Stimulated activated naive B cell treated with anti-CD40 and anti-IgM and Interleukin-4, amounts not matched to agents 10 μg/mL and 1 μg/mL and 100 μg/mL, for 72 hours (primary cell): ENCODE measurements at places on chromosomes 3 and 15.

DNA sequence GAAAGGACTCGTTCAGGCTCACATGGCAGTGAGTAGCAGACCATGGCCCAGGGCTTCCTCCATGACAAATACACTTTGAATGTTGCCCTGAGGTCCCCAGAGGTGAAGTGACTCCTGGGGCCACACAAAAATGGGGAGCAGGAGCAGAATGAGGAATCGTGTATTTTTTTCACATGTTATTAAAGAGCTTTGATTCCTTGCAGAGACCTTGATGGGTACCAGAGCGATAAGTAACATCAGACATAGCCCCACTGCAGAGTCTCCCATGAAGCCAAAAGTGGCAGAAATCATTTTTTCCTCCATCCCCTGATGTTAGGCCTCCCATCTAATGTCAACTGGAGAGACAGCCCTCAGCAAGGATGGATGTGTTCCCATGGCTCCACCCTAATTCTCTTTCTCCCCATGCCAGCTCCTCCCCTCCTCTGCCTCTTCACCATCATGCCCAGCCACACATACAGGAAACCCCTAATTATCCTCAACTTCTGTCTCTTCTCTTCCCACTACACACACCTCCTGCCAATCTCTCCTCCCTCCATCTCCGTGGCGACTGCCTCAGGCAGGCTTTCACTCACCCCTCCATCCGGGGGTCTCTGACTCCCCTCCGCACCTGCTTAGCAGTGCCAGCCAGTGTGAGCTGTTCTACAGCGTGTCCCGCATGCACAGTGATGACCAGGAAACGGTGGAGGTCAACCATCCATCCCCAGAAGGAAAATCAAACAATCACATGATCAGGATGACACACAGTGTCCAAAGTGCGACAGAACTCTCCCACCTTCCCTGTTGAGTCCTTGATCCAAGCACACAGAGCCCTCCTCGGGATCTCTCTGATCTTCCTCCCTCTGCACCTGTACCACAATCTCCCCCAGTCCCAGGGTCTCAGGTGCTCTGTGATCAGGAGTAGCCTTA, 7.1 kb upstream of the SSUH2 start:
- DNase-seq, result no peak

- DNase-seq, result peak; percentile 66
Measured at GRCh38 chr15:78000091-78000926, 77.2 kb downstream of the TBC1D2B start.

DNA sequence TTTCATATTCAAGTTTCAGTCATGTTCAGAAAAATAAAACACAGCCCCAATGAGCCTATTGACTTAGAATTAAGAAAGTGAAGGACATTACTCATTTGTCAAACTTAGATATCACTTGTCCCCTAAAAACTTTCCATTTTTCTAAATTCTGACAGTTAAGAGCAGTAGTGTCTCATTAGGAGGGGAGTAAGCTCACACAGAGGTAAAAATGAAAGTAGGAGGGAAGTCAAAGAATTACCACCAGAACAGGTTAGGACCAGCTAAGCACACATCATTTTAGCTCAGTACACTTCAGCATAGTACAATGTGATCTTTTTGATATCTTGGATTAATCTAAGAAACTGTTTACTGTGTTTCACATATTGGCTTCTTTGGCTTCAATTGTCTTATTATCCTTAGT, 64.3 kb downstream of the OSTN start:
- no peak for DNase-seq

DNA sequence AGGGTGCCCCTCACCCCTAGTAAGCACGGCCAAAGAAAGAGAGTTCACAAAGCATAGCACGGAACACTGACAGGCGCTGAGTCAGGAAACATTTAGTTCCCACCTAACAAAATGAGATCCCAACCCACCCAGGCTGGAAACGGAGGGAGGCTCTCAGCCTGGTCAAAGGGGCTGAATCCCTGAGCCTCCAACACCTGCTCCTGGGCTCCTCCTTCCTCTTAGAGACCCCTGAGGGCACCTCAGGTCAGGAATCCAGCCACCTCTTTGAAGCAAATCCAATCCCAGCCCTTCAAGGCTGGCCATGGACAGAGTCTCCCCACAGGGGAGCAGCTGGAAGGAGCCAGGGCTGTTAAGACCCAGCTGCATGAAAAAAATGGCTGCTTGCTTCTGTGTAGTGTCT, 154.4 kb upstream of the HES1 start:
- no peak for DNase-seq

DNA sequence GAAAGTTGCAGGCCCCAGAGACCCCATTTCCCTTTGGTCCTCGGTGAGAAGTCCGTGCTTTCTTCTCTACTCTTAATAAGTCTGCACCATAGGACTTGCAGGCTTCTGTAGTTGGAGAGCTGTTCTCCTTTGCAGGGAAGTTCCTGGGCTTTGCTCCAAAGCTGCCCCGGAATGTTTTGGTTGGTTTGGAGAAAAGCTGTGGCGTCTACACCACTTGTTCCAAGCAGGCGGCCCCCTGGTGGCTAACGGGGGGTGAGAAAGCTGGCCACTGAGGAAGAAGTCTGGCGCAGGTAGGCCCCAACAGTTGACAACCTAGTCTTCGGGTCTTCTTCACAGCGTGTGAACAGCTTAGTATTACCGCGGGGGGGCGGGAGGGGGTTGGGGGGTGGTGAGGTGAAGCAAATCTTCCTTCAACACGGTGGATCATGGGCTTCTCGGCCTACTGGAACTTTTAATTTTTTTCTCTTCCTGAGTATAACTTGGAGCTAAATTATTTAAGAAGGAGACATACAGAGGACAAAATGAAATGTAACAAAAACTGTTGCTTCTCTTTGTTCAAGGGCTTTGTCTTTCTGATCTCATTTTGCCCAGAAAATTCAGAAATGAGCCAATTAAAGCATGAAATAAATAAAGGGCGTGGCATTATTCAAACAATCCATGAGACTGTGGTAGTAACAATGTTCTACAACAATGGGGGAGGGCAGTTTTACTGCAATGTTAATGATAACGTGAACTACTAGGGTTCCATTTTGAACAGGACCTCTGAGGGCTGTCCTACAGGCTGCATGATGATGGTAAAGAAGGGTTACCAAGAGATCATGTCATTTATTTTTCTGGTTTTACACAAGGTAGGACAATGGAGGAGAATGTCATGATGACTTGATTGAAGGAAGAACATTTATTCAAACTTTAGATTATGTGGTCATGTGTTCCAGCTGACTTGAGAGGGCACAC, 2.2 kb upstream of the THRB start:
- no peak for DNase-seq

GRCh38 chr15:31774045-31774444, 256.3 kb upstream of the CHRNA7 start:
- DNase-seq, result no peak

GRCh38 chr3:139357899-139358298, 14.1 kb downstream of the MRPS22 start:
- no peak for DNase-seq

DNA sequence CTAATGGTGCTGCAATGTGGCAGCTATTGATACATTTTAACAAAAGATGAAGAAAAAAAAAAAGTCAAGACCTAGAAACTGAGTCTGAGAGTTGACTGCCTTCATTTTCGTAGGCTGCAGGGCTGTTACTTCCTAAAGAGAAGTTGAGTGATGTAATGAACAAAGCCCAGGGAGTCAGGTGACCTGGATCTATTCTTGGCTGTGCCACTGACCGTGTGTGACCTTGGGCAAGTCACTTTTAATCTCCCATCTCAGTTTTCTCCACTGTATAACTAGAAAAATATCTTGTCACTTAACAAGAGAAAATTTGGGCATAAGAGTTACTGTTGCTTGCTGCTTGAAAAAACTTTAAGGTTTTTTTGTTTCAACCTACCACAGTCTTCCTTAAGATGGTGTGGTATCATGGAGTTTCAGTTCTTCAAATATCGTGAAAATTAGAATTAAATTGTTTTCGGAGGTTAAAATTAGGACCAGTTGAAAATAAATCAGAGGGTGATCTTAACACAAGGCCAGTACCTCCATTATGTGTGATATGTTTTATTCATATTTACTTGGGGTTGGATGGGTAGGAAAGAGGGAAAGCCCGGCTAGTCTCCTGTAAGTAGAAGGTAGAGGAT, 5.8 kb downstream of the FMN1 start:
- no peak for DNase-seq

DNA sequence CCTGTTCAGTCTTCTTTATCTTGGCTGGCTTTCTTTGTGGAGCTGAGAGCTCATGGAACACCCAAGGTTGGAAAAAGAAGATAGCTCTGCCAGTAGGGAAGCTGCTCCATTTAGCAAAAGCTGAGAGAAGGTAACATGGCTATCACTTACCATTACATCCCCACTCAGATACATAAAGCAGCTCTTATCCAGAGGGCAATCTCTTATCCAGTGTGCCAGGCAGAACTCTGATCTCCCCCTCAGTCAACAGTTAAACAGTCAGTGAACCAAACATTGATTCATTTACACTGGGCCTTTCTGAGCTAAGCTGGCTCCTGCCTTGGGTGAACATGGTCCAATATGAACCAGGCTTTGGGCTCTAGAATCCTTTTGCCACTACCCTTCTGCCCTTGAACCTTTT, 624.2 kb downstream of the NTRK3 start:
- no peak for DNase-seq

DNA sequence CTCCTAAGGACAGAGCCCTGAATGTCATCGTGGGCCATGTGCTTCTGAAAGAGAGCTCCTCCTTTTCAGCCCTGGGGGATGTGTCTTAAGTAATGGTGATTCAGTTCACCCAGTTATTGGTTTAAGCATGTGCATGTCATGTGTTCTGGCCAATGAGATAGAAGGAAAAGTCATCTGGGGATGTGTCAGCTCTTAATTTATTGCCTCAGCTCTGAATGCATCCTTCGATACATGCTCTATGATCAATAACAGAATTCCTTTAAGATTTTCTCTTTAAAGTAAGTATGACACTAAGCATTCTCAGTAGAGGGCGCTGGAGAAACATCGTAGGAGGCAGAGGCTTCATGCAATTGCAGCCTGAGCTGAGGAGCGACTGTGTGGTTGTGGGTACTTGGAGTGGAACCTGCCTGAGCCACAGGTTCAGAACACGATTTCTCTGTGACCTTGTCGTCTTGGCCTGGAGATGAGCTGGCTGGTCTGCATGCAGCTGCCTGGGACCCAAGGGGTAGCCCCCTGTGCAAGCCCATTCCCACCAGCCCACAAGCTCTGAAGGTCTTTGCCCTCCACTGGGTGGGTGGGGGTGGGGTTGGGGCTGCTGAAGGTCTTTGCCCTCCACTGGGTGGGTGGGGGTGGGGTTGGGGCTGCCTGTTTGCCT, 69.5 kb downstream of the C3orf38 start:
- DNase-seq, result peak; percentile 37

DNA sequence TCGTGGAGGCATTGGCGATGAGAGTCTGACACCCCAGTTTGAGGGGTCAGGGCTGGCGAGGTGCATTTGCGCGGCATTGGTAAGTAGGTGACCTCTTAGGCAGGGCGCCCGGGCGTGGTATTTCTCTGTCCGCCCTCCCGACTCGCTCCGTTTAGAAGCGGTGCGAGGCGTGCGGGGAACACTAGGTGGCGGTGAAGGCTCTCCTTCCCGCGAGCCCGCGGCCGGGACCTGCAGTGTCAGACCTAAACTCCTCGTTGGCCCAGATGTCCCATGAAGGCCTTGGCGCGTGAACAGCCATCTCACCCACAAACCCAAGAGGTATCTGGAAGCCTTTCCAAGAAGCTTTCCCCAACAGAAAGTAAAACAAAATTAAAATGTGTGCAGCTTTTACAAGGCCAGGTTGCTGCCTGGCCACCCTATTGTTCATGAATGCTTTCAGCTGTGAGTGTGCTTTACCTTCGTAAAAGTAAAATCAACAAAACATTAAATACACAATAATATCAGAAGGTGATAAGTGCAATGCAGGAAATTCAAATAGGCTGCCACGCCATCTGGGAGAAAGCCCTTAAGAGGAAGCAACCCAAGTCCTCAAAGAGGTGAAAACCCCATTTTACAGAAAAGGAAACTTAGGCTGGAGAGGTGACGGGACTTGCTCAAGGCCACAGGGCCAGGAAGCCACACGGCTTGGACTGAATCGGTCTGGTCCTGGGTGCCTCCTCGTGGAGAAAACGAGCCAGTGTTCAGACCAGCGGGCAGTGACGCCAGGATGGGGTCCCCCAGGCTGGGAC, 120.3 kb downstream of the ETFA start:
- DNase-seq, result peak; percentile 69

- peak; percentile 46 for DNase-seq
Measured at GRCh38 chr15:59689626-59690236, 611 bp upstream of the BNIP2 start.

- no peak for DNase-seq
Measured at GRCh38 chr3:127710155-127710941, 37.6 kb downstream of the ABTB1 start.

GRCh38 chr15:47951781-47952180, 169.0 kb upstream of the SLC24A5 start:
- DNase-seq, result no peak

GRCh38 chr3:57972531-57973111, 35.6 kb upstream of the FLNB start:
- no peak for DNase-seq

DNA sequence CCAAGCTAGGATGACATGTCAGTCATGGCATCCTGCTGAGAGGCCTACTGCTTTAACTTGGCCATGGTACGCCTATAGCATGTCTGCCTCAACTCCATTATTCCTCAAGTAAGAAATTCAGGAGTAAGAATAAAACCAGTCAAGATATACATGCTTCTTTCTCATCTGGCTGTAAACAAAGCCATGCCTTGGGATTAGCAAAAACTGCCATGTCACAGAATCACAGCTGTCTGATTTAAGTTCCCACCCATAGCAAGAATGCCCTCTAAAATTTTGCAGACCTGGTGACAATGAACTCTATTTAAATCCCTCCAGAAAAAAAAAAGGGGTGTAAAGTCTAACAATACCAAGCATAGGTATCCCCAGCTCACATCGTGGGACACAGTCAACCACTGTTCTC, 55.6 kb upstream of the ACAN start:
- no peak for DNase-seq

DNA sequence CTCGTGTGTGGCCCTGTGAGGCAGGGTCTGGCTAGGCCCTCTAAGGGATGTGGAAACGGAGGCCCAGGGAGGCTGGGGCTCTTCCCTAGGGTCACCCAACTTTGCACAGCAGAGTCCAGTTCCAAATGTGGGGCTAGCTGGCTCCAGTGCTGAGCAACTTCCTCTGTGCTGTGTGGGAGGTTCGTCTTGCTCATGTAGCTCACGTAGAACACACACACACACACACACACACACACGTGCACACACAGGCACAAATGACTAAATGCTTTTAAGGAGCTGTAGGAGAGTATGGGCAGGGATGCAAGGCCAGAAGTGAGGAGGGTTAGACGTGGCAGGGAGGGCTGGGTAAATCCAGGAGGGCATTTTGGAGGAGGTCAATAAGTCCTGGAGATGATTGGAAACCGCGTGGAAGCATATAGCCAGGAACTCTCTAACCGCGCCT, 213.8 kb downstream of the RPLP1 start:
- DNase-seq, result peak; percentile 28

DNA sequence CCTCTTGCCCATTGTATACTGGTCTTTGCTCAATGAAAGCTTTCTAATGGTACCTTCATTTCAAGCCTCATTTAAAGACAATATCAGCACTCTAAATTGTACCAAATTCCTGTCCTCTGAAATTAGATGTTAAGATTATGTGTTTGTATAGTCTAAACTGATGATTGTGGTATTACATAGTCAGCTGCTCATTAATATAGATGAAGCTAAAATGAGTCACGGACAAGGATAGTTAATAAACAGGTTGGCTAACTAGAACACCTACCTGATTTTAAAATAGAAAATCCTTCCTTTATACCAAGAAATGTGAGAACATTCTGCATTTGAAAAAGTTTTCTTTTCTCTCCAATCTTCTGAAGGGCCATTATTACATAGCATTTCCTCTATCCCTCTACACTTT, 2.9 kb downstream of the PRKCI start:
- DNase-seq, result no peak
